ENCODE measurements at places on chromosomes 1 and 21.

DNA sequence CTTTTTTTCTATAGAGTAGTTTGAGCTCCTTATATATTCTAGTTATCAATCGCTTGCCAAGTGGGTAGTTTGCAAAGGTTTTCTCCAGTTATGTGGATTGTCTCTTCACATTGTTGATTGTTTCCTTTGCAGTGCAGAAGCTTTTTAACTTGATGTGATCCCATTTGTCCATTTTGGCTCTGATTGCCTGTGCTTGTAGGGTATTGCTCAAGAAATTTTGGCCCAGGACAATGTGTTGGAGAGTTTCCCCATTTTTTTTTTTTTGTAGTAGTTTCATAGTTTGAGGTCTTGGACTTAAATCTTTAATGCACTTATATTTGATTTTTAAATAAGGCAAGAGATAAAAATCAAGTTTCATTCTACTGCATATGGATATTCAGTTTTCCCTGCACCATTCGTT, 774.8 kb upstream of the ADAMTS5 start:
- no peak for DNase-seq

DNA sequence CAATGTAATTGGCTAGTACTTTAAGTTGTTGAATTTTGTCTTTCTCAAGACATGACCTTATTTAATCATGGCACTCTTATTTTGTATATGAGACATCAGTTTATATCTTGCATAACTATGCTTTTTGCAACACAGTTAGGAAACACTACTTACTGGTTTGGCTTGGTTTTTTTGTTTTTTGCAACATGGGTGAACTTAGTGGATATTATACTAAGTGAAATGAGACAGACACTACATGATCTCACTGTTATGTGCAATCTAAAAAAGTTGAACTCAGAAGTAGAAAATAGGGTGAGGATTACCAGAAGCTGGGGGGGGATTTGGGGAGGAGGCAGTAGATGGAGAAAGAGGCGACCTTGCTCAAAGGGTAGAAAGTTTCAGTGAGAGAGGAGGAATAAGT, 132.1 kb downstream of the PLA2G4A start:
- no peak for DNase-seq

DNA sequence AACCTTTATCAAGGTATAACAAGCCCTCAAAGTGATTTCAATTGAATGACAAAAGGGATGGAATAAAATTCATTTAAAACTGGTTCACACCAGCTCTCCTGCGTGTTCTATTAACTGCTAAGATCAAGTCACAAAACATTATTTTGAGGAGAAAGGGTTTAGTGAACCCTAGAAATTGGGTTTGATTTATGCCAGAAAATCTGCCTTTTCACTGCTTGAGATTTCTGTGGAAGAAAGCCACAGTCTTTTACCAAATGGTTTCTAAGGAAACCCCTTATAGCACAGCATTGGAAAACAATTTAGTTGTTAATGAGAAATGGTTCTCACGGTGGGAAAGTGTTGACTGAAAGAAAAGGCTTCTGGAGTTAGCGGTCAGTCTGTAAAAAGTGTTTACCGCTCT, 43.6 kb upstream of the DPH5 start:
- DNase-seq, result no peak

- DNase-seq, result no peak
These were observed 17.6 kb downstream of the GPR137B start for GRCh38 chr1:236159704-236160539.

GRCh38 chr1:23196627-23197328, 20.5 kb downstream of the HTR1D start:
- DNase-seq, result no peak

DNA sequence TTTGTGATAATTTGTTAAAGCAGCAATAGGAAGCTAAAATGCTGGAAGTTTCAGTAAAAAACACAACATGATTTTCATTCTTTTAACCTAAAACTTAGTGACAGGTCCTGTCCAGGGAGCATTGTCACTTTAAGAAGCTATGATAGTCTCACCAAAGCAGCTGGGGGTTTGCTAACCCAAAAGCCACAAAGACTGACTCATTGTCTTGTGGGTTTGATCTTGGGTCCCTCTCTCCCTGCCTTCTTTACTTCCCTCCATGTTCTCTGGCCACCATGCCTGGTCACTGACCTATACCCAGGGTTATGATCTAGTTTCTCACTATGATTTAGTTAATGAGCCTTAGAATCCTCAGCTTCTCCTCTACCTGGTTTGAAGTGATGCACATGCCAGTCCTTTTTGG, 213.5 kb upstream of the PTGFR start:
- DNase-seq, result no peak

DNA sequence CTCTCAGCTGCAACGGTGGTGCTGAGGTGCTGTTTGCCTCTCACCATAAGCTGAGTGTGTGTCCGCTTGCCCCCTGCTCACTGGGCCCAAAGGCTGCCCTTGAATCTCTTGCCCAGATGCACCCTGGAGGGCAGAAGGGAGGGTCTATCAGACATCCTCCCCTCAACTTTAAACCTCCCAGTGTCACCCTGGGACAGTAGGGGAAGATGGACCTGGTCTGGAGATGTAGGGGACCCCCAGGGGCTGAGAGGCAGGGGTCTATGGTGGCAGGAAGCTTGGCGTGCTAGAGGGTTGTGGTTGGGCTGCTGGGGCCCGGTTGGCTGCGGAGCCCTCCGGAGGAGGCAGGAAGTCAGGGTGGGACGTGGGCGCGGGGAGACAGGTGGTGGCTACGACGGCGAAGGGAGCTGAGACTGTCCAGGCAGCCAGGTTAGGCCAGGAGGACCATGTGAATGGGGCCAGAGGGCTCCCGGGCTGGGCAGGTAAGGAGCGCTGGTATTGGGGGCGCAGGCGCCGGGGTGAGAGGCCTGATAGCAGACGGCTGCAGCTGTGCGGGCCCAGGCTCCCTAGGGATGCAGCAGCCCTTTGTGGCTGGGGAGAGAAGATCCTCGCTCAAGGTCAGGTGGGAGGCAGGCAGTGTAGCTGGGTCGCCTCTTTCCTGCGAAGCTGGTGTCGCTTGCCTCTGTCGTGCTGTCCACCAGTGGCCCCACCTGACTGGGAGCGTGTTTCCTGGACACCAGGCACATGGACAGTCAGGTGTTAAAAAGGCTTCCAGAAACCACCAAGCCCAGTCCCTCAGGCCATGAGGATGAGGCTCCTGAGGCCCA, at the start of gene LCK:
LCK (plus strand) TSS at position 373 of the 824 bp plus-strand sequence. CDS start 23,065 bp downstream, outside the sequence.
- no peak for DNase-seq

DNA sequence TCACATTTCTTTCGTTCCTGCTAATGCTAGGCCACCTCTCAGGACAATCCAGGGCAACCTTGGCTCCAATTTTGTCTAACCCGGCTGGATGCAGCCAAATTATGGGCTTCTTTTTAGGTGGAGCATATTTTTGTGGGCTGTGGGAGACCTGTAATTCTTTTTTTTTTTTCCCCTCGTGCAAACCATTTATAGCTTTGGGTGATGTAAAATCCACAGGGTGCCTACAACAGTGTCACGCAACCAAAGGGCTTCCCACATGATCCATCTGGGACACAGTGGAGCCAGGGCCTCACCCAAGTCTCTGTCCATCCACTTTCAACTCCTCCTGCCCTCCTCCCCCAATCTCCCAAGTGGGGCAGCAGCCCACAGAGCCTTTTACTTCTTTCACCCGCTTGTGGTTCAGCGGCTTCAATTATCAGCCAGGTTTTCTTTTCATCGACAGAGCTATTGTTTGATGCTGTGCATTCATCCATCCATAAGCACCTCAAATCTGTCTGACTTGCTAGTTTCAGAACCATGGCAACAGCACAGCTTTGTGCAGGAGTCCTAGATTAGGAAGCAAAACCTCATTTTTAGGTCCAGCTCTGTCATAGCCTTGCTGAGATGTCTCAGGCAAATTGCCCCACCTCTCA, 10.0 kb upstream of the OVAAL start:
- DNase-seq, result no peak

DNA sequence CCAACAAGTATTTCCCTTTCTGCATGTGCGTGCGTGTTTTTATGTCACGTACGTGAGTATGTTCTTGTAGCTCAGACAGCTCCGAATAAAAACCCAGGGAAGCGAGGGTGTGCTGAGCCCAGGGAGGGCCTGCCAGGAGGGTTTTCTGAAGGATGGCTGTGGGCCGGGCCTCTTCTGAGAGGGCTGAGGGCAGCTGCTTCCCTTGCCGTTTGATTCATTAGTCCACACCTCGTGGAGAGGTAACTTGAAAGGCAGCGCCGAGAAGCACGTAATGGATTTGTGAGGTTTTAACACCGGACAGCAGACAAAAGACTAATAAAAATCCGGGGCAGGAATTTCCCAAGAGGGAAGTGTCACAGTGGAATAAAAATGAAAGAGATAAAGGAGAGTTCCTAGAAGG, 29.5 kb downstream of the CD247 start:
- no peak for DNase-seq

DNA sequence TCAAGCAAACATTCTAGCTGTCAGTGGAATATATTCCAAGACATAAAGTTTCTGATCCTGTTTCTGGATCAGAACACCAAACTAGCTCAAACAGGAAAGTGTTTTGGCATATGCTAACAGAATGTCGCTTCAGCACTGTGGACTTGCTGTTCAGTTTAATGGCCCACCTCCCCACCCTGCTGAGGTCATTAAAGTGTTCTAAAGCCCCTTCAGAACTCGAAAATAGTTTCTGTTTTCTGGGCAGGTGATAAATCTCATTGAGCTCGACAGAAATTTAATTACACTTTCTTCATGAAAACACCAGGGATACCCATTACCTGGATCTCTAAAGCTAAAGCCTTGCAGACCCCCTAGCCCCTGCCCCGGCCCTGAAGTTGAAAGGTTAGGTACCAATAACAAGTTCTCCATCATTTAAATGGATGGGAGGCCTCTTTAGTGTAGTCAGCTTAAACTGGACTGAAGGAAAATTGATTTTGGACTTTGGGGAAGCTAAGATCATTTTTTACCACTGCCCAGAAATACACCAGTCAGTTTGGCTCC, 3.9 kb upstream of the C1orf105 start:
- no peak for DNase-seq

- no peak for DNase-seq
These were observed 283.6 kb downstream of the NPHP4 start for GRCh38 chr1:5708346-5709245.

DNA sequence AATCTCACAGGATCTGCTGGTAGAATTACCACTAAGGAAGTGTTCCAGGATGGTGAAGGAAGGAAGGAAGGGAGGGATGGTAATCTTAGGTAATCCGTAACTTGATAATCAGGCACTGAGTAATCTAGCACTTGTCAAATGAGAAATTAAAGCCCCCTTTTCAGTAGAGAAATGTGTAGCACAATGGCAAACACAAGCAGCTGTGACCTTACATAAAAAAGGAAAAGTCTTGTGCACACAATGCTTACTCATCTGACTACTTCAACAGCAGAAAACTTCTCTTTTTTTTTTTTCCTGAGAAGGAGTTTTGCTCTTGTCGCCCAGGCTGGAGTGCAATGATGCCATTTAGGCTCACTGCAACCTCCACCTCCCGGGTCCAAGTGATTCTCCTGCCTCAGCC, 6.1 kb downstream of the NUP210L start:
- no peak for DNase-seq

DNA sequence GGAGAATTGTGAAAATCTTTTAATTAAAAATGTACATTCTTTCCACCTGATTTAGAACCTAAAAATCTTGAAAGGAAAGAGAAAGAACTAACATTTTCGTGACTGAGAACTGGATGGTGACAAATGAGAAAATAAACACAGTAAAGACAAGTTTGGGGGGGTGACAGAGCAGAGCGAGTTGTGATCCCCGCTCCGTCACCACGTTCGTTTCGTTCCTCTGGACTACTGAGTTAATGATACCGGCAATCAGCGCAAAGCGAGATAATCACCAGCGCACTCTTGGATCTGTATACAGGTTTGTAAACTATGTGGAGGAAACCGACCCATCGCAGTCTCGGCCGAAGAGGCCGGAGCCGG, 31.2 kb upstream of the CFAP126 start:
- no peak for DNase-seq

GRCh38 chr1:54241364-54241763, 41.4 kb downstream of the MRPL37 start:
- no peak for DNase-seq

GRCh38 chr1:229380536-229381160, 37.8 kb upstream of the CCSAP start:
- no peak for DNase-seq

- DNase-seq, result no peak
These were observed 291.6 kb downstream of the PTBP2 start for GRCh38 chr1:97013136-97013535.

DNA sequence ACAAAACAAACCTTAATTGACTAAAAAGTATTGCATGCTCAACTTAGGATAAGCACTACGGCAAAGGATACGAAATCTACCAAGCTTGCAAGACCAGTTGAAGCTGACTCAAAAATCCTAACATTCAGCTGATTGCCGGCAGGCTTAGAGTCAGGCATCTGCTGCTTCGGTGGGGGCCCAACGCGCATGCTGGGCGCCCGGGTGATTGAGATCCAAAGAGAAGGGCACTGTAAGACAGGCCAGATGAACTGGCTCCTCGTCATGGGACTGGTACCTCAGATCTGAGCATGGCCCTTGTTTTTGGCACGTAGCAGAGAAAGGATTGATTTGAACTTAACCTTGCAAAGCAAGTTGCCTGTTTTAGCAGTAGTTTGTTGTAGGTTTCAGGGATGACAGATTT, 86.6 kb downstream of the PRDM2 start:
- DNase-seq, result no peak

DNA sequence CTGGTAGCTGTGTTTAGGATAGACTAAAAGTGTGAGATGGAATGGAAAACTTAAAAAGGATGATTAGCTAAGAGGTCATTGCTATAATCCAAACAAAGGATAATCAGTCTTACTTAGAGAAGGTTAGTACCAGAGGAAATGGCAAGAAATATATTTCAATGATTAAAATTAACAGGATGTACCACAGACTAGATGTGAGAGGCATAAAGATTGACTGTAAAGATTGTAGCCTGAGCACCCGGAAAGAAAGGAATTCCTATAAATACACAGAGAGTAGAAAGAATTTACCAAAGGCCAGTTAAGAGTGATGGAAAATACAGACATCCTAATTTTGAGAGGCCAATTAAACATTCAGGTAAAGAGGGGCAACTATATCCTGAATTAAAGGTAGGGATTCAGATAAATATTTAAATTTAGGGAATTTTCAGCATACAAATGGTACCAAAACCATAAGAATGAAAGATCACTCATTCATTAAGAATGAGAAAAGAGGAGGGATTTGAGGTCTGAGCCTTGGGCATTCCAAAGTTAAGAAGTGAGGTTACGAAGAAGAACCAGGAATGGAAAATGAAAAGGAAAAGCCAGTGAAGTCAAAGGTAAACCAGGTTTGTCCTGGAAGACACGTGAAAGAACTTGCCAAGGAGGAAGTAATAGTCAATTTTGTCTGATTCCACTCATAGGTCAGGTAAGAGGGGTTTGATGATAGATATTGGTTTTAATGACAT, 46.4 kb upstream of the RGS1 start:
- DNase-seq, result no peak

GRCh38 chr1:25477448-25478034, 46.8 kb downstream of the MACO1 start:
- DNase-seq, result no peak

GRCh38 chr1:156064615-156065014, 3.7 kb downstream of the RAB25 start:
- no peak for DNase-seq

DNA sequence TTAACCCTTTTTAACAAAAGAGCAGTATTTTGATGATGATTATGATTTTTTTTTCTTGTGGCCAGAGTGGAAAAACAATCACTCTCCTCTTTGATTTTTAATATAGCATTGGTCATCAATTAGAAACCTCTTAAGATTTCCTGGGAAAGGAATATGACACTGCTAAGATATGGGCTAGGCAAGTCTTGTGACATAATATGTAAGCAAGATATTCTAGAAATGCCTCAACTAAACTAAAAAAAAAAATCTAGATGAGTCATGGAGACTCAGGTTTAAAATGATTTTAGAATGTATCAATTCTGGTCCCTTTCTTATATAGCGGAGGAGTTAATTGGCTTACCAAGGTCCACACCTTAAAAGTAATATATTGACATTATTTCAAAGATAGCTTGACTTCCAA, 60.3 kb upstream of the JUN start:
- no peak for DNase-seq
